SK-N-SH treated with all-trans-retinoic acid at 6 μM for 48 hours (cell line): ENCODE measurements at places on chromosomes 7 and 10.
A peak's percentile ranks its signal among the peaks of the same experiment; 100 is the strongest.

DNA sequence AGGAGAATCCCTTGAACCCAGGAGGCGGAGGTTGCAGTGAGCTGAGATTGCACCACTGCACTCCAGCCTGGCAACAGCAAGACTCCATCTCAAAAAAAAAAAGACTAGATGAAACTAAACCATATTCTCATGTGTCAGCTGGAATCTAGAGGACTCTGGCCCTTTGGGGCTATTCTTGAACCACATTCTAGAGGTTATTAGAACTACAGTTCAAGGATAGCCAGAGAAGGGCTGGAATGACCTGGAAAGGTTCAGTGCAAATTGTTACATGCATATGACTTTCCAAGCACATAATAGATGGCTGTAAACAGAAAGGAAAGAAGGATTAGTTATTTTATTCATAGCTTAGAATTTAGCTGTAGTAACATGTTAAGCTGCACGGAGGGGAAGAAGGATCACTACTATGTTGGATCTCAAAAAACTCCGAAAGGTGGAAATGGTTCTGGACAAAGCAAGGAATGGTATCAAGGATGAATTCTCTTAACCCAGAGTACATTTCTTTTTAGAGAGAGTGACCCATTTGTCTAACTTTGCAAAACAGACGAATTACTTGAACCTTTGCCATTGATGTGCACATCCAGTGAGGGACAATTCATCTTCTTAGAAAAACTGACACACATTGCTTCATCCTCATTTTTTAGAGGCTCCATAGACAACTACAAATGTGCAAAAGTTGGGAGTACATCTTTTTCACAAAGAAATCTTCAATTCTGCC is 124.0 kb upstream of the SAMD8 start:
- ATAC-seq, result no peak

GRCh38 chr7:32579776-32580175 is 84.5 kb downstream of the AVL9 start:
- no peak for ATAC-seq

DNA sequence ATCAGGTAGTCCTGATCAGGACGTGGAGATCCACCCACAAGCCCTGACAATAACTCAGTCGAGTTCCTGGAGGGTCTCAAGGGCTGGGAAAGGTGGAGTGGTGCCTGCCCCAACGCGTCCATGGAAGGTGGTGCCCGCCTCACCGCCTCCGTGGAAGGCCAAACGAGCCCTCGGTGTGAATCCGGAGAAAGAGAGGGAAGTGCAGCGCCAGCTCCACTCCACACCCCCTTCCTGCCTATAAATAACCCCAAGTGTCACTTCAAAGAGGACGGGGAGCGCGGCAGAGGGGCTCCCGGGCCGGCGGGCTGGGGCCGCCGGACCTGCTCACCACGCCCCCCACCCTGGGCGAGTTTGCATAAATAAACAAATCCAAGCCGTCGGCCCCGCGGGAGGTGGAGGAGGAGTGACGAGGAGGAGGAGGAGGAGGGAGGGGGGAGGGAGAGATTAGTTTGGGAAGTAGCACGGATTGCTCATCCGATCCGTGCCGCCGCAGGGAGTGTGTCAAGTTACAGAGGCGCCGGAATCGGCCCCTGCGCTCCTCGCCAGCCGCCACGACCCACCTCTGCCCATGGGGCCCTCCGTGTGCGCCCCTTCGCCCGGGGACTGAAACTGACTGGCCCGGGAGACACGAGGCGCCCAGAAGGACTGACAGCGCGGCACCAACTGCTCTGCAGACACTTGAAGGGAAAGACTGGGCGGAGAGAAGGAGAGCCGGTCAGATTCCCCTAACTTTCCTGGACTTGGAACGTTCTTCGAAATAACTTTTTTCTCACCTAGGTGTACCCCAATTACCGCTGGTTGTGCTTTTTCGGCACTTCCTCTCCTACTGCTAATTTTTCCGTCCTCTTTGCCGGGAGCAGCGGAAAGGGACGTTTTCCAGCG is at the start of gene COL13A1:
TSS of gene COL13A1 (plus strand) at position 473 of the 882 bp plus-strand sequence. CDS start 518 bp downstream, outside the sequence.
- ATAC-seq, result peak; percentile 50

DNA sequence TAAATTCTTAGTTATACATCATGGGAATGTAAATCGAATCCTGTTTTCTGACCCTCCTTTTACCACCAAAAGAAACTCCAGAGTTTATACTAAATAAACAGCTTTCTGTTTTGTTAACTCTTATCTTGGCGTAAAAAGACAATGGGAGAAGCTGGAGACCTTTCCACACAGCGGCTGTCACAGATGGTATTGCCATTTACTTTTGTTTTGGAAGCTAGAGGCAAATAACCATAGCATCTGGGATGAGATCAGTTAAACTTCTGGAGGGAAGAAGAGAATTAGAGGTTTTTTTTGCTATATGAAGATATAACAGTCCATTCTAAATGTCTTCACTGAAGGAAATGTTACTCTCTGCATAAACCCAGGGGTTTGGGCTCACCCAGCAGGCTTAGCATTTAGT is 258.9 kb downstream of the REEP3 start:
- no peak for ATAC-seq

- ATAC-seq, result peak; percentile 25; the same call in 2 of the 3 replicates
Observed at GRCh38 chr7:30612658-30613265, 18.1 kb downstream of the GARS1 start.

DNA sequence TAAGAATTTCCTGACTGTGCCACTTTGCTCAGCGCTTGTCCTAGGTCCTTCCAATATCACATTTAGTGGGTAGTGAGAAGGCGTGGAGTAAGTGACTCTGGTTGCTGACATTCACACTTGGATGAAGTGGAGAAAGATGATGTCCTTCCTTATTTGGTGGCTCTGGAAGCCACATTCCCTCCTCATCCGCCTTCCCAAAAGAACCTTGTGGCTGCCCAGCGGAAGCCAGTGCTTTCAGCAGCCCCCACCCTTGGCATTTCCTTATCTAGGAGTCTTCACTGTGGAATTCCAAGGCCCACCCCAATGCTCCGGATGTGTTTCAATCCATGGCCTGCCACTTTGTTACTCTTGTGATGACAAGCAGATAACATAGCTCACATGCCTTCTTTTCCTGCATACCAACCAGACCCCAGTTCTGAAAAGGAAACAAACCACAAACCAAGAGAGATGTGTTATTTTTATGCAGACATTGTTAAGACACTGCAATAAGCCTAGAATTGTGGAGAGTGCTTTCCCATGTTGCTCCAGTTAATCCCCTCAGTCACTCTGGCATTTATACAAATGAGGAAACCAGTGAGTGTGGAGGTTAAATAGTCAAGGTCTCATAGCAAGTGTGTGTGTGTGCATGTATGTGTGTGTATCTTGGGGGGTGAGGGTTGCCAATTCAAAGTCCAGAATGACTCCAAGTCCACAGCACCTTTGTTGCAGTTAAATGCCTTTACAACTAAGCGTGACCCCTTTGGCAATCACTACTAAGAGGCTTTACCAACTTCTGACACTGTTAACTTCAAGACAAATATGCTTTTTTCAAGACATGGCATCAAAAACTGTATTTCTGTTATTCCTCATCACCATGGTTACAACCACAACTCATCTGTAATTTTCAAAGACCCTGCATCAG is 10.3 kb upstream of the ANKRD1 start:
- ATAC-seq, result peak; percentile 81
